Midbrain (tissue), 1 donor: ENCODE measurements at places on chromosomes 5 and 9.

DNA sequence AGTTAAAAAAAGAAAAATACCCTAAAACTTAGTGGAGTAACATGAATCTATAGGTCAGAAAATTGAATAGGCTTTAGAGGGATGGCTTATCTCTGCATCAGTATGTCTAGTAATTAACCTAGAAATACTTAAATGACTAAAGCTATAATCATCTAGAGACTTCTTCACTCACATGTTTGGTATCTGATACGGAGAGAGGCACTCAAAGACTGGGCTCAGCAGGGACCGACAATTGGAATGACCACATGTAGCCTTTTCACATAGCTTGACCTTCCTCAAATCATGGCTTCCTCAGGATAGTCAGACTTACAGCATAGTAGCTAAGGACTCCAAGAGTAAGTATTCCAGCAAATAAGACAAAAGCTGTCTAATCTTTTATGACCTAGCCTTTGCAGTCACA, 105.3 kb upstream of the RORB start:
- DNase-seq = no peak

GRCh38 chr5:102910240-102911226, 155.4 kb downstream of the PAM start:
- DNase-seq = no peak

- DNase-seq = peak; percentile 70
These were observed 360 bp upstream of the ZCCHC10 start for GRCh38 chr5:133026664-133027153.

DNA sequence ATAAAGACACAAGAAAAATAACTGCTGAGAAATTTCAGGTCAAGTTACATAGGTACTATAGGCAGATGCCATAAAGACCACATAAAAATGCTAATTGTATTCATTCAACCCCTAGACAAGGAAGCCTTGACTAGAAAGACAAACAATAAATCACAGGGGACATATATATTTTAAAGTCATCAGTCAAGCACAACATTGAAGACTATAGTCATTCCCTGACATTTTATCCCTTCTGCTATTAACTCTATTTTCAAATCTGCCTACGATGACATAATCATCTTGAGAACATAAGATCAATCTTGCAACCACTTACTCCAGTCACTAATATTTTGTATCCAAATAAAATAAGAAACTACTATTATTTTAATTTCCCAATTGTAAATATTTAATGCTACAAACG, 38.3 kb downstream of the FAM13B start:
- DNase-seq = no peak

GRCh38 chr9:96020792-96021550, 145.5 kb downstream of the ERCC6L2 start:
- DNase-seq = peak; percentile 38

DNA sequence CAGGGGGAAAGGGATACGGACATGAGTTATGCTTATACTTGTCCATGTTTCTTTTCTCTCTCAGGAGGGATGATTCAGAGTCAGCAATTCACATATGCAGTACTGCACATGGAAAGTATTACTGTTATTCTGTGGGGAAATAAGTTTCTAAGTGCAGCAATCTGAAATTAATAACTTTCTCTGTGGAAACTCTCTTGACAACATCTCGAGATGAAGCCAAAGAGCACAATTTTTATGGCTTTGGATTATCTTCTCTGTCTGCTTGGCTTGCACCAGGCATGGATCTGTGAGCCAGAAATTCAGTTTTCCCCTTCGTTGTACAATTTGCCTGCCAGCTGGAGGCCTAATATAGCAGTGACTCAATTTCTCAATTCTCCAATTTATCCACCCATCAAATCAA, 2.5 kb upstream of the NDFIP1 start:
- DNase-seq = no peak

DNA sequence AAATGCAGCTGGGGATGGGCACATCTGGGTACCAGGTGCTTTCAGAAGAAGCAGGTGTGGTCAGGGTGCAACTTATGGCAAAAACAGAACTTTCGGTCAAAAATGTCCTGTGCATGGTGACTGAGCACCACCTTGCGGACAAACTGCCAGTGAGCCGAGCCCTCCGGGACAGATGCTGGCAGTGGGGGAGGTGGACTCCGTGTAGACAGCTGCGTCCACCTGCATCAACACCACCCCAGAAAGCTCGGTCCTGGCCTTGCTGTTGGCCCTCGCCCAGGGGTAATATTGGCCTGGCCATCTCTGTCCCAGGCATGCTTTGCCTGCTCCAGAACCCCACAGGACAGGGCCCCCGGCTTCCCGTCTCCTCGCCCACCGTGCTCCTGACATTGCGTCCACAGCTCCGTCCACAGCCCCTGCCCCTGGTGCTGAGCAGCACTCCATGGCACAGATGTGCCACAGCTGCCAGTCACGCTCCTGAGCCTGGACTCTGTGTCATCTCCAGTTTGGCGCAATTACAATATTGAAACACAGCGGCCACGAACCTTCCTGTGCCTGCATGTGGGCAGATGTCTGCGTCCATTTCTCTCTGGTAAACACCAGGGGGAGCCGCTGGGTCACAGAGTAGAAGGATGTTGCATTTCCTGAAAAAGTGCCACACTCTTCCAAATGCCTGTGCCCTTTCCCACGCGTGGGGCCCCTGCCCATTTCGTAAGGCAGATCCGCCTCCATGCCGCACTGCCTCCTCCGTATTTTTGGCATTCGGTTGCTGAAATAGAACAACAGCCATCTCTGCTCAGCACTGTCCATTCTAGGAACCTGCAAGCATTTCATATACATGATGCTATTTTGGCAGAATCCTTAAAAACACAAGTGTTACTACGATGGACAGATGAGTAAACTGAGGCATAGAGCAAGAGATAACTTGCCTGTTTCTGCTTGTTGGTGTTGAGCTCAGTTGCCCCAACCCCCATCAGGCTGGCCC, 33.4 kb upstream of the SLC6A19 start:
- peak; percentile 48 for DNase-seq
